ENCODE measurements at places on chromosomes 1 and 21. TPM values are rescaled to one million over a fixed set of nuclear protein-coding genes. Genes with fewer than 3 reads are reported as not detected.

Gene B3GALT5
- 95.6 TPM for total RNA-seq

DNA sequence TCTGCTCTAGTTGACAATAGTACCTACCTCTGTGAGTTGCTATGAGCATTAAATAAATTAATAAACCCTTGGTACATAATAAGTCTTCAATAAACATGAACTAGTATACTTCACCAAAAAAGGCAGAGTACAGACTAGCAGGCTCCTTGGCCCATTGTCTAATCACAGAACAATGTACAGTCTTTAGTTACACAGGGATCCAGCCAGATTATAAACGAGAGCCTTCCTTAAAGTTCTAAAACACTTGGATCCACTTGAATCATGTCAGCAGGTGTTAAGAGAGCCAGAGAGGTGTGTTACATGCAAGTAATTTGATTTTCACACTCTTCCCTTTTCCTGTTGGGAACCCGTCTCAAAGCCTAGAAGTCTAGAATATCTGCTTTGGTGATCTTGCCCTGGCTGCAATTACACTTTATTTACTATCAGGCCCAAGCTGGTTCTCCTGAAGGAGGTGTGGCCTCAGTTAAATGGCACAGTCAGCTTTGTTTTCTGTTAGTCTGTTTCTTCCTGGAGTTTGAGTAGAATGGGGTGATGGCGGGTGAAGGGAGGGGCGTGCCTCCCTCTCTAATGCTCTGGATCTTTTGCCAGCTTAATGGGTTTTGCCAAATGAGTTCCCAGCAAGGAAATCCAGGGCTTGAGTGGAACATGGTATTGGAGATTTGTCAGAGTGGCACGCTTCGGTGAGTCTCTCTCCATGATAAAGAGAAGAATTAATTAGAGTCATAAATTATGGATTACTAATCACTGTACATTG is 570.9 kb upstream of the CAMK1G start:
- DNase-seq, result no peak

Gene PPFIA4
- total RNA-seq, result 0.58 TPM

Gene TCHH
- 0.06 TPM for total RNA-seq

Gene EXO1
- 4.7 TPM for total RNA-seq

Gene MECR
- 14.3 TPM for total RNA-seq

Gene TCP10L
- total RNA-seq, result not detected

- no peak for DNase-seq
These were observed 10.2 kb upstream of the CAMK2N1 start for GRCh38 chr1:20496241-20496661.

Gene KCNK1
- 61.4 TPM for total RNA-seq

DNA sequence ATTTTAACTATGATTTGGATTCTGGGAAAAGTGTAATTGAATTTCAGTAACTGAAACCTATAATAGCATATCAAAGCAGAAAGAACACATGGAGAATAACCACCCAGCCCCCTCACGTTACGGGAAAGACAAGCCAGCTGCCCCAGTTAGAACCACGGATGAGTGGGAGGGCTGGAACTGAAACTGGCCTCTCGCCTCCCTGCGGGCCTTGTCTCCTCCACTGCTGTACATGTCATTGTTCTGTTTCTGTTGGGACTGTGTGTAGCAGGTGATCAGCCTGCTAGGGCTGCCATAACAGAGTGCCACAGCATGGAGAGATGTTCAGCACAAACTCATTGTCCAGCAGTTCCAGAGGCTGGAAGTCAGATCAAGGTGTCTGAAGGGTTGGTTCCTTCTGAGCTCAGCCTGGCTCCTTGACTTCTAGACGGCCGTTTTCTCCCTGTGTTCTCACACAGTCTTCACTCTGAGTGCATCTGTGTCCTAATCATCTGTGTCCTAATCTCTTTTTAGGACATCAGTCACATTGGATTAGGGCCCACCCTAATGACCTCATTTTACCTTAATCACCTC is 52.4 kb downstream of the MAP3K21 start:
- DNase-seq, result no peak

Gene ITPKB
- 20.9 TPM for total RNA-seq

Gene RCAN3
- total RNA-seq, result 15.4 TPM

- no peak for DNase-seq
These were observed 123.6 kb downstream of the PEX14 start for GRCh38 chr1:10598389-10598702.

Gene G0S2
- 5.9 TPM for total RNA-seq
